ENCODE measurements at places on chromosomes 2 and 18.

DNA sequence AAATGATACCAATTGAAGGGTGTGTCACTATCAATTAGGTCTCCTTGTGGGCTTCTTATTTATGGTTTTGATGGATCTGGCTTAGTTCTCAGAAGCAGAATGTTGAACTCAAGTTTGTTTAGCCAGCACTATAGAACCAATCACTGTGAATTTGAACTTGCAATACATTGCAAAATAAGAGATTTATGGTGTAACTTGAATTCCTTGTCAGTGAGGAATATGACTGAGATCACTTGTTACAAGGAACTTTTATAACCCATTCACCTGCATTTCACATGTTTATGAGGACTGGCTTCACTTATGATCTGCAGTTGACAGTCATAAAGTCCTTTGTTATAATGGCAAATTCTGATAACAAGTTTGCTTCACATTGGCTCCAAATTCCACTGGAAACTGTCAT, 9.8 kb downstream of the GATA6 start:
- DNase-seq = no peak

DNA sequence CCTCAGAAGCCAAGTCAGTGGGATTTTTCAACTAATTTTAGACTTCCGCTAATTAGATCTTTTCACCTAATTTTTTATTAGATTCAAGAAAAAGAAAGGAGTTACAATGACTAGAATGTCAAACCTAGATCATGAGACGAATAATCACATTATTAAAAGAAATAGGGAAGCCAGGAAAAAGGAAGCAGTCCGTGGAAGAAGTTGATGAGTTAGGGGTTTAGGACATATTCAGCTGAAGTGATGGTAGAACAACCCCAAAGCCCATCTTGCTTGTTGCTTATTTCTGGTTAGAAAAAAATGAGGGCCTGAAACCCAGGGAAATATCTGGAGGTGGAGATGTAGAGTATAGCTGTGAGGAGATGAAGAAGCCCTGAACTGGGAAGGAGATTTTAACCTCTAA, 8.0 kb downstream of the KLF7 start:
- DNase-seq = no peak

- no peak for DNase-seq
Observed at GRCh38 chr2:241851325-241852115, 7.2 kb downstream of the PDCD1 start.

GRCh38 chr18:35467624-35468016, 30.1 kb downstream of the INO80C start:
- DNase-seq = no peak

DNA sequence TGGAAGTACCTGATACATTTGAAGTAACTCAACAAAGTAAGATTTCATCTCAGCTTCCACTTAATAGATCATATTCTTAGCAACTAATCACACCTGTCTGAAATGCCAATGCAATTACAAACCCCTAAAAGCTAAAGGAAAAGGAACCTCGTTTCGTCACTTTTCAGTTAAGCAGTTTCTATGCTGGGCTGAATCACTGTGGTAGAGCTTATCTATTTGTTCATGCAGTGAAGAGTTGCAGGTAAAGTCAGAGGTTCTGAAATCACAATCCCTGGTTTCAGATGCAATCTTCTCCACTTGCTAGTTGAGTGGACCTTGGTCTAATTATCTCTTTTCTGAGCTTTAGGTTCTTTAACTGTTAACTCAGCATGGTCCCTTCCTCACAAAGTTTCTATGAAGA, 6.3 kb downstream of the HRH4 start:
- no peak for DNase-seq

Data from stimulated activated CD8-positive, alpha-beta memory T cell treated with anti-CD3 and anti-CD28 coated beads, Interleukin-7, amount 100 ng/mL, for 1 hour (primary cell).